ENCODE measurements at places on chromosomes 5 and 9.

GRCh38 chr5:74587890-74588289 lies 52.6 kb downstream of the ENC1 start:
- DNase-seq: no peak

- DNase-seq: no peak
These were observed 304.9 kb downstream of the TMEM167A start for GRCh38 chr5:82772281-82772680.

DNA sequence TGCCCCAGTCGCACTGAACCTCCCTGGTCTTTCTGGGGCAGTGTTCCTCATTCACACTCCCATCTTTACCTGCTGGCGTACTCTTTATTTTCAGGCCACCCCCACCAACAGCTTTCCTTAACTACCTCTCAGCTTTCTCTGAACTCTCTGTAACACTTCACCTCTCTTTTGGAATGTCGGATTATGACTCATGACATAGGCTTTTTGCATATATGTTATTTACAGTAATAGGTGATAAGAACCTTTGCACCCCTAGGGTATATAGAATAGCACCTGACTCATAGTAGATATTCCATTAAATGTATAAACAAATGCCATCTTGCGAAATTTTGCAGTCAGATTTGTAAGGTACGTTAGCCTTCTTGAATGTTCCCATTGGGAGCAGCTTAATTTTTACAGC lies 52.9 kb upstream of the MIER3 start:
- no peak for DNase-seq

GRCh38 chr9:20582150-20582549 lies 40.1 kb downstream of the MLLT3 start:
- no peak for DNase-seq

DNA sequence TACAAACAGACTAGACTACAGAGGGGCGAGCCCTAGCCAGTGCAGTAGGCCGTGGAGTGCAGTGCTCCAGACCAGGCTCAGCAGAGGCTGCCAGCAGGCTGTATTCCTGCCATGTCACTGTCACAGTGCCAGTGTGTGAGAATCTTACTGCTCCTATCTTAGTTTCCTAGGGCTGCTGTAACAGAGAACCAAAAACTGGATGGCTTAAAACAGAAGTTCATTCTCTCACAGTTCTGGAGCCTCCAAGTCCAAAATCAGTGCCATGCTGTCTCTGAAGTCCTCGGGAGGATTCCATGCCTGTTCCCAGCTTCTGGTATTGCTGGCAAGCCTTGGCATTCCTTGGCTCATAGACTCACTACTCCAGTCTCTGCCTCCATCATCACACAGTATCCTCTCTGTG lies 75.0 kb upstream of the SAP30L start:
- no peak for DNase-seq

- no peak for DNase-seq
These were observed 43.1 kb downstream of the POLR1E start for GRCh38 chr9:37528652-37529471.

GRCh38 chr5:170248172-170248930 lies 15.6 kb downstream of the C5orf58 start:
- DNase-seq: no peak

DNA sequence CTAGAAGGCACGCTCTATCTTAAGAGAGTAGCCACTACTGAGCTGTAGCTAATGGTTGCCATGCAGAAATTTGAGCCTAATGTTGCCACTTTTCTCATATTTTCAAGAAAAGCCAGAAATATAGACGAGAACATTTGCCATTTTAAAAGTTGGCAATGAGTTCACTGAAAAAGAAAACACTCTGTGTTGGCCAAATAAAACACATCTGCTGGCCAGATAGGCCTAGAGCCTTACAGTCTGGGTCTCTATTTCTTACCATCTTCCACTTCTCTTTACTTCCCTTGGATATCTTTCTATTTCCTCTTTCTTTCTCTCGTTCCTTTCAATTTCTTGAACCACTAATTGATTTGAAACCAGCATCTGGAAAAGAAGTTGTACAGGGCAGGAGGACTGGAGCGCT lies 36.6 kb upstream of the VCAN start:
- DNase-seq: no peak

DNA sequence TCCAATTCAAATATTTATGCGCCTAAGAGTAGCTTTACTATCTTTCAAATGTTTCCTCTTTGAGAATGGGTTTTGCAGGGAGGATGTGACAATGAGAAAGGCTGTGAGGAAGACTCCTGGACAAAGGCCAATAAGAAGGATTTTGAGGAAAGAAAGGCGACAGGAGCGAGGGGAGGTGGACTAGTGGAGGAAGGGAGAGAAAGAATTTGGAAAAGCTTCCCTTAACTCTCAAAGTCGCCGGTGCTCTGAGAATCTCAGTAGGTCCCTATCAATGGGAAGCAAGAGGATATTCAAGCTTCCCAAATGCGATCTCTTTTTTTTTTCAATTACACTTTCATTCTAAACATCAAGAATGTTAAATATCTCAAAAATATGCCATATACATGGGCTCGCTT lies 2.8 kb upstream of the CDC20B start:
- no peak for DNase-seq

DNA sequence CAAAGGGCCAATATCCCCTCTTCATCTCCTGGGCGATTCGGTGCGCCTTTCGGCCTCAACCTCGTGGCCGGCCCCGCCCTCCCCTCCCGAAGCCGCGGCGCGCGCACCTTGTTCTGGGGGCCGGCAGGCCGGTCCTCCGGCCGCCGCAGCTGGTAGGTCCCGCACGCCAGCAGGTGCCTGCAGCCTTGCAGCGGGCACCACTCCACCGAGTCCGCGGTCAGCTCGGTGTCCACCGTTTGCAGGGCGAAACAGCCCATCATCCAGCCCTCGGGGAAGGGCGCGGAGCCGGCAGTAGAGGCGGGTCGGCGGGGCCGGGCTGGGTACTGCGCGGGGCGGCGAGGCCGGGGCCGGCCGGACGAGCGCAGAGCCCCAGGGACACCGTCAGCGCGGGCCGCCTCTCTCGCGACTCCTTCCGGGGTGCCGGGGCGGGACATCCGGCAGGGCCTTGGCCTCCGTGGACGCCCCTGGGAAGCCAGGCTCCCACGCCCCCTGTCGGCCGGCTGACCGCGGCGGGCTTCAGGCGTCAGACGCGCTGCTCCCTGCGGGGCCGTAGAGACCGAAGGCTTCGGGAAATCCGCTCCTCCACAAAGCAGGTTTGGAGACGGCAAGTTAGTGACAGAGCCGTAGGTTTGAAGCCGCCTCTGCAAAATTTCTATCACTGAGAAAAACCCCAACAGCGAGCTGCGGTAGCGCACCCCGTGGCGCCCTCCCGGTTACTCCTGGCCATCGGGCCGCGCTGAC lies at the start of gene DPH7:
TSS of gene DPH7 (minus strand) at position 408 of the 741 bp plus-strand sequence. CDS start at position 260, 148 bp downstream.
- DNase-seq: peak; percentile 72

GRCh38 chr9:97367729-97368128 lies 44.2 kb upstream of the TDRD7 start:
- no peak for DNase-seq

GRCh38 chr5:137667341-137667740 lies 68.5 kb downstream of the KLHL3 start:
- DNase-seq: no peak

DNA sequence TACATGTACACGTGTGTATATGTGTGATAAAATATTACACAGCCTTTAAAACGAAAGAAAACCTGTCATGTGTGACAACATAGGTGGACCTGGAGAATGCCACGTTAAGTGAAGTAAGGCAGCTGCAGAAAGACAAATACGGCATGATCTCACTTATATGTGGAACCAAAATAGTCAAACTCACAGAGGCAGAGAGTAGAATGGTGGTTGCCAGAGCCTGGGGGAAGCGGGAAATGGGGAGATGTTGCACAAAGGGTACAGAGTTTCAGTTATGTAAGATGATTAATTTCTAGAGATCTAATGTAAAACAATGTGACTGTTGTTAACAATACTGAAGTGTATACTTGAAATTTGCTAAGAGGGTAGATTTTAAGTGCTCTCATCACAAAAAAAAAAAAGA lies 34.8 kb downstream of the ADAMTS12 start:
- DNase-seq: no peak

- DNase-seq: no peak
These were observed 31.7 kb downstream of the CRB2 start for GRCh38 chr9:123387686-123388085.

- DNase-seq: no peak
These were observed 16.9 kb upstream of the FER start for GRCh38 chr5:108730617-108731340.

DNA sequence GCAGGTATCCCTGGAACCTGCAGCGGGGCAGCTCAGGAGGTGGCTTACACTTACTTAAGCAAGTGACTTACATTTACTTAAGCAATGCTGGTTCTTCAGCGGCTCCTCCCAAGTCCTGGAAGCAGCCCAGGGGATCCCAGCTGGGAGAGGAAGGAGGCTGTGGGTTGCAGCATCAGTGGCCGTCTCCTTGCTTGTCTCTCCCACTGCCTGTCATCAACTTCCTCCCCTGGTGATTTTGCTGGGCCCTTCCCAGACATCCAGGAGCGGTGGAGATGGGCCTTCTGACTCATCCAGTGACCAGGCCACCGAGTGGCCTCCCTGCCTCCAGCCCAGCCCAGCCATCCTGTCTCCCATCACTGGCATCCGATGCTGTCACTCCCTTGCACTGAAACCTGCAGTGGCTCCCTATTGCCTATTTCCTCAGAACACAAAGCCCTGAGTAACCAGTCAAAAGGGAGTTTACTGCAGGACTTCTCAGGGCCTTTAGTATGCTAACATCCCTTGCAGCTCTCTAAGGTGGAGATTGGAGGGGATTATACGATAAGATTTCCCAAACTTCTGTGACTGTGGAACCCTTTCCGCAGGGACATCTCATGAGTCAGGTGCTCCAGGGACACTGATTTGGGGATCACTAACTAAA lies 155.9 kb upstream of the PHYKPL start:
- no peak for DNase-seq

DNA sequence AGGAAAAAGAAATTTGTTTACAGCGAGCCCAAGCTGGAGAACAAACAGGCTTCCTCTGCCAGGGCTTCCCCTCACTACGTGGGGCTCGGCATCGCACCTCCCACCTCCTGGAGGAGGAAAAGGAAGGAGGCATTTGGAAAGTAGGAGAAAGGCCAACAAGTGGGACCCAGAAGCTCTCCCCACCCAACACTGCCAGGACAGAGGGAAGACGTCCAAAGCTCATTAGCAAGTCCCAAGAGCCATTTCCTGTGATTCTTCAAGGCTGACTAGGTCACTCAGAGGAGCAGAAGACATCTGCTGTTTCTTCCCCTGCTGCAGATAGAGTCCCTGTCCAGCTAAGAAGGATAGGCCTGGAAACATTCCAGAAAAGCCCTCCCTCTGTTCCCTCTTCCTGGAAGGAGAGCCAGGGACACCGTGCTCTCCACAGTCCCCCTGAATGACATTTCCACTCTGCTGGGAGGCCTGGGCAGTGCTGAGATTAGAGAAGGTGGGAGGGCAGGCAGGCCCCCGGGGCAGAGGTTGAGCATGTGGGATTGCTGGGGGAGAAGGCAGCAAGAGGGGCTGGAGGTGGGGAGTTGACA lies 57.0 kb upstream of the NEURL1B start:
- no peak for DNase-seq

GRCh38 chr9:5587024-5587423 lies 41.9 kb upstream of the RIC1 start:
- DNase-seq: no peak

- no peak for DNase-seq
These were observed 56.8 kb downstream of the TRIO start for GRCh38 chr5:14199902-14200301.

- no peak for DNase-seq
These were observed 199.8 kb upstream of the PTGER4 start for GRCh38 chr5:40479939-40480338.

- no peak for DNase-seq
These were observed 495.3 kb downstream of the CCDC171 start for GRCh38 chr9:16048129-16048528.

- DNase-seq: no peak
These were observed 42.6 kb upstream of the ANKRD31 start for GRCh38 chr5:75279321-75279720.

- no peak for DNase-seq
These were observed 1083.0 kb downstream of the CDH9 start for GRCh38 chr5:25955337-25955736.

DNA sequence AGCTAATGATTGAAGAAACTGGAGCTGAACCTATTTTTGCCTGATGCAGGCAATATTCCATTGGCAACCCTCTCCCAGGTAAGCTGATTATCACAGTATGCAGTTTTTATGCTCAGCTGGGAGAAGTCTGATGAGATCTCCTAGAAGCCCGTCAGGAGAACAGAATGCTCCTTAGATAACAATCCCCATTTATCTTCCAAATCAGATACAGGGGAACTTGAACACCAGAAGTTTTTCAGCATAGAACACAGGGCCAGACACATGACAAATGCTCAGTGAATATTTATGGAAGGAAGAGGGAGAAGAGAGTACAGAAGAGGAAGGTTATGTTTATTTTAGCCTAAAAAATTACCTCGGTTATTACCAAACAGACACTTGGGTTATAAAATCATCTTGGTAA lies 37.9 kb downstream of the CFAP90 start:
- no peak for DNase-seq

- DNase-seq: no peak
These were observed 30.7 kb downstream of the SLC1A3 start for GRCh38 chr5:36637101-36637500.

DNA sequence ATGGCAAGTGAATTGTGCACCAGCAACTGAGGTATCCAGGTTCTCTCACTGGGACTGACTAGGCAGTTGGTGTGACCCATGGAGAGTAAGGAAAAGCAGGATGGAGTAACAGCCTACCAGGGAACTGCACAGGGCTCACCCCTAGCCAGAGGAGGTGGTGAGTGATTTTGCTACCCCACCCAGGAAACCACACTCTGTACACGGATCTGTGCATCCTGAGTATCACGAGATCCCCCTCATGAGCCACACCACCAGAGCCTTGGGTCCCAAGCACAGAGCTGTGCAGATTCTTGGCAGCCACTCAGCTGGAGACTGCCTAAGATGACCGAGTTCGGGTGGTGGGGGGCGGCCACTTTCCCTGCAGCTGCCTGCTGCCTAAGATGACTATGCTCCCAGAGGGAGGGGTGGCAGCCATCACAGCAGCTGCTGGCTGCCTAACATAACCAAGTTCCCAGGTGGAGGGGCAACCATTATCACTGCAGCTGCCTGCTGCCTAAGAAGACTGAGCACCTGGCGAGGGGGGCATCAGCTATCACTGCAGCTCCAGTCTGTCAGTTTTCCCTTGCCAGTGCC lies 48.4 kb upstream of the EFNA5 start:
- no peak for DNase-seq

- no peak for DNase-seq
These were observed 17.1 kb downstream of the RFX3 start for GRCh38 chr9:3508521-3509291.

- DNase-seq: no peak
These were observed 151.0 kb downstream of the MYO10 start for GRCh38 chr5:16784843-16785791.

GRCh38 chr5:161400583-161400982 lies 145.9 kb downstream of the GABRB2 start:
- DNase-seq: no peak

- no peak for DNase-seq
These were observed 376.9 kb upstream of the IRX4 start for GRCh38 chr5:2259494-2260107.

- no peak for DNase-seq
These were observed 198.5 kb upstream of the PTGER4 start for GRCh38 chr5:40481241-40481640.

- DNase-seq: no peak
These were observed 114.2 kb upstream of the ITGA1 start for GRCh38 chr5:52673495-52673894.

Measured in cortex of kidney (tissue), 1 donor.